ENCODE measurements at places on chromosomes 2 and 18.

DNA sequence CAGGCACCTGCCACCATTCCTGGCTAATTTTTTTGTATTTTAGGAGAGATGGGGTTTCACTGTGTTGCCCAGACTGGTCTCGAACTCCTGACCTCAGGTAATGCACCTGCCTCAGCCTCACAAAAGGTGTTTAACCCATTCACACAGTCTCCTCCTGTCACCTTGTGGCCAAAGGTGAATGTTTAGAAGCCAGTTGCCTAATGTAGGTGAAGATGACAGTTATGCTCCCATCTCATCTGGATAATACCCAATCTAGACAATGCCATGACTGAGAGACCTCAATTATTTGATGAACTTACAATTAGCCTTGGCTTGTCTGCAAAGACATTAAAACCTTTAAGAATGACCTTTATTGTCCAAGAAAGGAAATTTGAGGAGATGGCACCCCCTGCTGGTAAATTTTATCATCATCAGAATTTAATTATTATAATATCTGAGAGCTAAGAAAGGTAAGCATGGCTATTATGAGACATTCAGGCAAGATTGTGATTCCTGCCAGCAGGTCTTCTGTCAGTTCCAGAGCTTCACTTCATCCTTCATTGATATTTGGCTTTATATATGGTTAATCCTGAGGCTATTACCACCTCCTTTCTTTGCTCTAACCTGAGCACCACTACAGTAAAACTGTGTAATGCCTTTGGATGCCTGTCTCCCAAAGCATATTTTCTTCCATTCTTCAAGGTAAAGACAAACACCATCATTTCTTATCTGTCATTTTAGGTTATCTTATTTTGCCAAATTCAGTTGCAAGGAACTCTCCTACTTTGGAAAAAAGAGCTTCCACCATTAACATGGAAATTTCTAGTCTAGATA lies 117.6 kb downstream of the FAM124B start:
- DNase-seq = peak; percentile 22

DNA sequence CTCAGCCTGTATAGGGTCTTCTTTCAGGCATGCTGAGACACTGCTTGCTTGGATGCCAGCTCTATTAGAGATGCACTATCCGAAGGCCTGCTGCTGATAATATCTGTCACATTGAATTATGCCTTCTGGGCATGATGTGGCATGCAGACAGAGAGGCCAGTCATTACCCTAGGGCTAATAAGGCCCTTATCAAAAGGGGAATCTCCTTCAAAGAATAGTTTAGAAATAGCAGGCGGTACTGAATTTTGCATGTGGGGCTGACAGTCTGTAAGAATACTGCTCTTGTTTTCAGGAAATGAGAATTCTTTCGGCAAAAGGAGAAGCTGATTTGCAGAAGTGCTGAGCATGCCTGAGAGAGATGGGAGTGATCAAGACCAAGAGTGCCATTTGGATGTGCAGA lies 13.1 kb upstream of the LHCGR start:
- DNase-seq = no peak

- DNase-seq = peak; percentile 74
These were observed 11.8 kb downstream of the GAREM2 start for GRCh38 chr2:26184555-26185303.

DNA sequence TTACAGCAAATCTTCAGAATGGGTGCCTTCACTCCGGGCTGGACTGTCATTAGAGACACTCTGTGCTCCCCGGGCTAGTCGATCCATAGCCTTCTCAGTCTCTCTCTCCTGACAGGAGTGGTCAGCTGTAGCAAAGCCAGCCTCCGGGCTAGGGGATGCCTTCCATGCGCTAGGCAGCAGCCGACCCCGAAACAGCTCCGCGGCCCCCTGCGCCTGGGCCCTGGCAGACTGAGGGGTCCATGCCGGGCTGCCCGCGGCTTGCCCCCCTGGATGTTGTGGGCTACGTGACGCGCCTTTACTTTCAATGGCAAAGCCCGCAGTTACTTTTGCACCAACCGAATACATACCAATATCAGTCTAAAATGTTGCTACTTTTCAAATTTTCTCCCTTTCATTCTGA lies 1447.2 kb downstream of the LRP1B start:
- no peak for DNase-seq

GRCh38 chr2:166972002-166972401 lies 83.7 kb downstream of the XIRP2 start:
- DNase-seq = no peak

DNA sequence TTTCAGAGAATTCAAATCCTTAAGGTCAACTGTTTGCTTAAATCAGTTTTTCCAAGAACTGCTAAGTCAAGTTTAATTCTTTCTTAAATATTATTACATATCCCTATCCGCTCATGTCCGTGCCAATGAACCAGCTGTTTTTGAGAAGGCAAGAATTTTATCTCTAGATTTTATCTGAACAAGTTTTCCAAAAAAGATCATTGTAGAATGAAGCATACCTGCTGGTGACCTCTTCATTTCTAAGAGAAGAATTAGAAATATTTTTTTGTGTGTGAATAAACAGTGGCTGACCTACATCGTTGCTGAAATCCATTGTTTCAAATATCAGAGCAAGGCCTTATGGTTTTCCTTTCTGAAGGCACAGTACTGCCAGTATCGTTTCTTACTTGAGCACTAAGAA lies 58.4 kb upstream of the RND3 start:
- no peak for DNase-seq

DNA sequence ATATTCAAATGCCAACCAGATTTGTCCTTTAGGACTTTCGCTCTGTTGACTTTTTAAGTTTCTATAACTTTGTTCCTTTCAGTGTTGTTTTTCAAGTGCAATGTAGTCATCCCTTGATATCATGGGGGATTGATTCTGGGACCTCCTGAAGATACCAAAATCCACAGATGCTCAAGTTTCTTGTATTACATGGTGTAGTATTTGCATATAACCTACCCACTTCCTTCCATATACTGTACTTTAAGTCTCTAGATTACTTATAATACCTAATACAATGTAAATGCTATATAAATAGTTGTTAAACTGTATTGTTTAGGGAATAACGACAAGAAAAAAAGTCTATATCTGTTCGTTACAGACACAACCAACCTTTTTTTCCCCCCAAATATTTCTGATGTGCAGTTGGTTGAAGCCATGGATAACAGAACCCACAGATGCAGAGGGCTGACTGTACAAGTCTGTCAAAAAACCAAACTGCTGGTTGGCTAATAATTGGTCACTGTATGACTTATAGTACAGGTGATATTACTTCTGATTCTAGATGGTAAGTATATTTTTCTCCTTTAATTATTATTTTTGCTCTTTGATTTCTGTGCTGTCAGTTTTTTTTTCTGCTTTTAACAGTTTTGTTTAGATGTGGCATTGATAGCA lies 201.7 kb upstream of the STON1 start:
- no peak for DNase-seq

- no peak for DNase-seq
These were observed 22.5 kb upstream of the SIGLEC15 start for GRCh38 chr18:45802814-45803492.

- no peak for DNase-seq
These were observed 41.9 kb downstream of the FOSL2 start for GRCh38 chr2:28434600-28434989.

DNA sequence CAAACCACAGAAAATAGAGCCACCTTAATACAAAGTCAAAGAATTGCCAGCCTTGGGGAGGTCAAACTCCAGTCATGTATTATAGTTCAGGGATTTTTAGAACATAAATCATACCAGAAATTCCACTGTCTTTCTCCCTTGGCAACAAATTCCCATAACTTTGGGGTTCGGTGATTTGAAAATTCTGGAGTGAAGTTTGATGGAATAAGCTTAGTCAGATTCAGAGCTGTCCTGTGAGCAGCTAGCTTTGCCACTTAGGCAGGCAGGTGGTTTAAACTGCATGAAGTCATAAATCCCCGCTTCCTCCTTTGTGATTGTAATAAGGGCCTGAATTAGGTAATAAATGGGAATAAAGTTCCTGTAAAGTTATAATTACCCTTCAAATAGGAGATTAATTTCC lies 457.0 kb upstream of the HNMT start:
- DNase-seq = no peak

All from left renal pelvis (tissue), 4 donors.